Upper lobe of right lung (tissue), 1 donor: ENCODE measurements at places on chromosomes 12 and 14. TPM values are rescaled to one million over a fixed set of nuclear protein-coding genes. Genes with fewer than 3 reads are reported as not detected.
A peak's percentile ranks its signal among the peaks of the same experiment; 100 is the strongest.

The GPR84 gene
- total RNA-seq = 0.96 TPM

GRCh38 chr12:51434305-51434704 lies 9.7 kb downstream of the SLC4A8 start:
- no peak for DNase-seq

- DNase-seq = no peak
Observed at GRCh38 chr14:71432334-71433110, 499.7 kb upstream of the RGS6 start.

GRCh38 chr12:116172224-116172849 lies 105.2 kb downstream of the MED13L start:
- no peak for DNase-seq

DNA sequence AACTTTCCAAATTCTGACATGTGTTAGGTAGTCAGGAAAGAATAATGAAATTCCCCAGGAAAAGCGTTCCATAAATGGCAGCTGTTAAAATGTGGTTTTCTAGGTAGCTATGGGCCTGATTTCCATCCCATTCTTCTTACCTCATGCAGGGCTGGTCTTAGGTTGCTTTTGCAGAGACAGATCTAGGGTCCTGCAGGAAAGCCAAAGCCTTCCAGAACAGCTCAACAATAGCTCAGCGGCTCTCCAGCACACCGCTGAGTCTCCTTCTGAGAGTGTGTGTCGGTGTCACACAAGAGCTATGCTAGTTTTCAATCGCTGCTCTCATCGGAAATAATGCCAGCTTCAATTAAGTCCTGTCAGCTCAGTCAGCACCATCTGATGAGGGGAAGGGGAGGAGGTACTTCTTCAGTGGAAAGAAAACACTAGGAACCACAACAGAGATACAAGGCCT lies 106.7 kb downstream of the TMEM30B start:
- DNase-seq = no peak

DNA sequence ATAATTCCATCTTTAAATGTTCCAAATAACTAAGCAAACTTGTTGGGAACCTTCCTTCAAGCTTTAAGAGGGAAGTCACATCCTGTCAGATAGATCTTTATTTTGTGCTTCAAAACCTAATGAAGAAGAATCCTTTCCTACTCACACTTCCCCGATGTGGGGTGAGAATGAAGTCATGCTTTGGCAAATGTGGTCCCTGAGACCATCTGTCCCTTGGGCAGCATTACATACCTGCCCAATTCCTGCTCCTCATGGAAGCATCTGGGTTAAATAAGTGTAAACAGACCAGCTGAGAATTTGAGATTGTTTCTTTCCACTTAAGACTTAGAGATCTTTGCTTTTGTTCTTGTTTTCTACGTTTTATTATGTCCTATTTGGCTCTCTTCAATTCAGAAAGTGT lies 606.0 kb upstream of the TMEM132C start:
- no peak for DNase-seq

The PGF gene
- 4.7 TPM for total RNA-seq

DNA sequence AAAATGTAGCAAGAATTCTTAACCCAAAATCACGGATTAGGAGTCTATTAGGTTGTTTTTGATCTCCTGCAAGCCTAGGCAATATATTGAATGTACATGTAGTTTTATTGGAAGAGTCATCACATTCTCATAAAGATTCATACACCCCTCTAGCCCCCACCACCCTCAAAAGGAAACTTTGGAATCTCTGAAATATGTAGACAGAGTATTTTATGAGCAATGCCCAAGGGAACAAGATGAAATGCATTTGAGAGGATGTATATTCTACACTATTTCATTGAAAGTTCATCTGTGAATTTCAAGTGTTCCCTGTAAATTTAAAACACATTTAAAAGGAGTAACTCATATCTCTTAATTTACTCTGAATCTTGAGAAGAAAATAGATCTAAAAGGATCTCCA lies 103.7 kb downstream of the SYT1 start:
- DNase-seq = no peak

The FOXM1 gene
- 1.0 TPM for total RNA-seq

DNA sequence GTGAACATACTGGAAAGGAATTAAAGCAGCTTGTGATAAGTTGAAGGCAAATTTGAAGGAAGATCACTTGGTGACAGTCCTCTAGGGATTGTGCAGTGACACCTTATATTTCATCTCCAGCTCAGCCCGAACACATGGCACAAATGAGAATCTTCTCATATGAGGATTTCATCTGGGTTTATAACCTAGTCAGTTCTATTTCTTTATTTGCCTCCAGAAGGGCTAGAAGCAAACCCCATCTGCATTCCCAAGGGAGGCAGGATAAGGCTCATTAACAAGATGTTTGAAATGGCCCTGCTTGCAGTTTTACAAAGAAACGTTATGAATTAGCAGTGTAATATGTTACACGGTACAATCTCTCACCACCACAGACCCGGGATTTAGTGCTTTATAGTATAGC lies 90.7 kb upstream of the KRR1 start:
- no peak for DNase-seq

DNA sequence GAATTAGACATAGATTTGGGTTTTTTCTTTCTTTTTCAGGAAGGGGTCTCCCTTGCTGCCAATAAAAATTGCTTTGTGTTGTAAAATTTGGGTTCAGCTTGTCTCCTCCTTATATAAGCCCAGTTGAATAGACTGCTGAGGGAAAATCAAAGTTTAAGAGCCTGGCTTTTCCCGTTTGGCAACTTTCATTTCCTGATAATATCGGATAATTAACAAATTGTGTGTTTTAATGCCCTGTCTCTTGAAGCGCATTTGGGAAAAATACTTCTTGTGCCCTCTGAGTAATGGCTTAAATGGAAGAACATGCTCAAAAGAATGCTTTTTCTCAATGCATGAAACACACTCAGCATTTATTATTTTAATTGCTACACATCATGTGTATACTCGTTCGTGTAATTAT lies 198.0 kb upstream of the DCN start:
- DNase-seq = no peak

DNA sequence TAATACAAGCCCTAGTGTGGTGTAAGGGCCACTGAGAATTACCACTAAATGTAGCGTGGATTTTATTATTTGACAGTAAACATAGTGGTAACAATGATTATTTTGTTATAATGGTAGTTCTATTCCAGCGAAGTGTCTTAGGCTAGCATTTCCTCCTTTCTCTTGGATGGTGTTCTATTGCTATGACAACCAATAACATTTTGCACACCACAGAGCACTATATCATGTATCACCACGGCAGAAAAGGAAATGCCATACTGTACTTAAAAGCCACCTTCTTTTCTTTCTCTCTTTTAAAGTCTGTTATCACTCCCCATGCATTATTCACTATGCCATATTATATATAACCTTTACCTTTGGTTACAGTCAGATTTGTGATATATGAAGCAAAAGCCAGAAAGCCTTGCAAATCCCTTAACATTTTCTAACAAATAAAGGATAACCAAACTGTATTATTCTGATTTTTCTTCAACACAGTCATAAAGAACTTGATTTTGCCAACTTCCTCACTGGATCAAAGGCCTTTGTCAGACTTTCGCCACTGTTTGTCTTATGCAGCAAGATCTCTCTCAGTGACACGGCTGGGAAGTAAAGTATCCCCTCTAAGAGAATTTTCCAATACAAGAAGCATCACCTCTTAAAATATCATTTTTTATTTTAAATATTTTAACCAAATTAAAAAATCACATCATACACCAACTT lies 195.8 kb downstream of the FOXN3 start:
- no peak for DNase-seq

- DNase-seq = no peak
Observed at GRCh38 chr14:61898568-61898967, 136.3 kb downstream of the SNAPC1 start.

The CACNA1C gene
- 15.6 TPM for total RNA-seq

DNA sequence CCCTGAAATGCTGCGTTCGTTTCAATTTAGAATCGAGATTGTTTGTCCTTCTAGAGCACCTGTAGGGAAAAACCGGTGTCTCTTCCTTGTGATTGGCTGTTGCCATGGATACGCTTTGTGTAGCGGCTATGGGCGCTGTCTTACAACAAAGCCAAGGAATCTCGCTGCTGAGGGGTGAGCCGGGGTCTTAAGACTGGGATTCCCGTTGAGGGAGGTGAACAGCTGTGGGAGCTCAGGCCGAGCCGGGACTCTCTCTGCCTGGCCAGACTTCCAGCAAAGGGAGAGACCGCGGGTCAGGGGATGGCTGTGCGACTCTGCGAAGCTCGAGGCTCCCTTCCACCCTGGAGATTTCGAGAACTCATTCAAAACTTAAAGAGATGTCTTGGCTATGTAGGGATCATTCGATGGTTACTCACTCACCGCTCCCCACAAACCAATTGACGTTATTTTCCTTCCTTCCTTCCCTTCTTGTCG lies at the start of the genes LRRIQ1 and TSPAN19:
Gene LRRIQ1 (plus strand): TSS at position 118 of the 474 bp plus-strand sequence. CDS start 1,826 bp downstream, outside the sequence.
Gene TSPAN19 (minus strand): TSS at position 44 of the 474 bp plus-strand sequence. CDS start 6,331 bp downstream, outside the sequence.
- peak; percentile 67 for DNase-seq

GRCh38 chr12:241266-241665 lies 21.4 kb downstream of the SLC6A13 start:
- no peak for DNase-seq

GRCh38 chr12:108531929-108532848 lies 17.1 kb downstream of the FICD start:
- no peak for DNase-seq

The GALC gene
- 47.4 TPM for total RNA-seq

- DNase-seq = no peak
Observed at GRCh38 chr14:27727251-27727770, 1039.3 kb upstream of the FOXG1 start.

- no peak for DNase-seq
Observed at GRCh38 chr14:102957222-102957621, 34.8 kb downstream of the AMN start.

DNA sequence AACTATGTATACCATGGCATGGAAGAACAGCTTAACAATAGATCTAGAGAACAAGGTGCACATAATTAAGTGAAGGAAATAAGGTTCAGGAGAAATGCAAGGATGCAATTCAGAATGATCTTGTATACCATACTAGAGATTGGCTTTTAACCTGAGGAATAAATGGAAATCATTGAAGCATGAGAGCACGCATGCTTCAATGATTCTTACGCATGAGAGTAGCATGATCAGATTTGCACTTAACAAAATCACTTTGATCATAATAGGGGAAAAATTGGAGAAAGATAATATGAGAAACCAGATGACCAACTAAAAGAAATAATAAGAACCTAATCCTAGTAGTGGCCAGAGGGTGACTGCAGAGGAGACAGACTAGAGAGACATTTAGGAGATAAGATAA lies 133.3 kb upstream of the FSCB start:
- no peak for DNase-seq

DNA sequence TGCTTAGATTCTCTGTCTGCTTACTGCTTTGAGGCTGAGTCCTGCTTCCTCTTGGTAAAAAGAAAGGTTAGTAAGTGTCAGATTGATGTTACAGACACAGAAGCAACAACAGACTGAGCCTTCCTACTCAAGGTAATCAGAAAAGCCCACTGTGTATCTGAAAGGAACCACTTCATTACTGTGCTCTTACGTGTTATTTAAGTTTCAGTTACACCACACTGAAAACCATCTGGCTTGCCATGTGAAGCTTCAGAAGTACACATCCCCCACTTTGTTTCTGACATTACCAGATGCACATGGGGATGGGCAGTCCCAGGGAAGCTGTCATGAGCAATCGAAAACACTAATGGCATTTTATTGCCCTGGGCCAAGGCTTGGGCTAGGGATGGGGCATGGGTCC lies 1290.1 kb downstream of the AACS start:
- no peak for DNase-seq

DNA sequence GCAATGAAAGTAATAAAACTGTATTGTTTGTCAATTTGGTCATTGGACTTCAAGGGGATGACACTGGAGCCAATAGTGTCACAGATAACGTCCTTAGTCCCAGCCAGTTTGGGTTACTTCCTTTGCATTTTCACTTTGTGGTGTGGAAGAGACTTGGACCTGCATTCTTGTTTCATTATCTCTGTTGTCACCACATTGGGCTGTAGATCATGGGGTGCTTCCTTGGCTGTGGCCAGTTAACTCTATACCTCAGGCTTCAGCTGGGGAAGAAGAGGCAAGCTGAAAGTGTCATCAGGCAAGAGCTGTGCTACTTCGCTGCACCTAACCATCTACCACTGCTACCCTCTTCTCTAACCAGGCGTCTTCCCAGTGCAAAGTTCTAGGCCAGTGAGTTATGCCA lies 15.1 kb upstream of the CISTR start:
- no peak for DNase-seq

- no peak for DNase-seq
Observed at GRCh38 chr12:60689137-60689536, 1093.3 kb downstream of the SLC16A7 start.

DNA sequence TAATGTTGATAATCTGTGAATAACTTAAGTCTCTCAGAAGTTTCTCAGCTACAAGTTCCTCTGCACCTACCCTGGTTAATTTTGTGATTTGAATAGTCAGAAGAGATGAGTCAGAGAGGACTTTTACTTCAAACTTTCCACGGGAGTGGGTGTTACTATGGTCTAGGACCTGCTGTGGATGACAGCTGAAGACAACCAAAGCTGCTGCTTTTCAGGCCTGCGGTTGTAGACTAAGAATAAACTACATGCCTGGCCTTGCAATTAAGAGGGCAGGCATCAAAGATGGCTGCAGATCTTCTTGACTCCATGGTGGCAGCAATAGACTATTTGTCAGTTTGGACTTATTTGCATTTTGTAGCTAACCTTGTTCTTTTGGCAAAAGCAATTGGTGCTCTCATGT lies 227.1 kb upstream of the KRR1 start:
- no peak for DNase-seq

The PCBP2 gene
- 727 TPM for total RNA-seq

DNA sequence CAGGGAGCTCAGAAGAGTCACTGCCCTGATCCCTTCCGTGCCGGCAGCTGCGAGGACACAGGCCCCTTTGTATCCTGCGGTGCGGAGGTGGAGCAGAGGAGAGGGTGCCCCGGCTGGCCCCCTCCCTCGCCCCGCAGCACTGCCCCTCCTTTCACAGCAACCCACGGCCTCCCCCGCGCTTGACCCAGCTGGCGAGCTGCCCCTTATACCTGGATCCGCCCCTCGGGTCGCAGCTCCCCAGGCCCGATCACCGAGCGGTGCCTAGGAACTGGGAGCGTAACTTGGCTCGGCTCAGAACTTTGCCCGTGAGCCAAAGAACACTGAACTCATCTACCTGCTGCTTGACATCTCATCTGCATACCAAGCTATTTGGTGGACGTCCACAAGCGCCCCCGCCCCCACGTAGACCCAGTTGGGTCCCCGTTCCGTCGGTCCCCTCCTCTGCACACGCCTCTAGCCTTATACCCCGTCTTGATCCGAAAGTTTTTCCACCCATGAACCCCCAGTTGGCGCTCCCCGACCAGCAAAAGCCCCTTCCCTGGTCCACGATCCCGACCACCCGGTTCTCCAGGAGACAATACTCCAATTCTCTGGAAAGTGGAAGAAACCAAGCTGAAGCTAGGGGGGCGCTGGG lies 697 bp upstream of the DNAJC14 start:
- peak; percentile 84 for DNase-seq

The ITGA7 gene
- total RNA-seq = 14.7 TPM

The CRIP1 gene
- total RNA-seq = 96.2 TPM

- no peak for DNase-seq
Observed at GRCh38 chr14:20412411-20412810, 890 bp downstream of the TEP1 start.

GRCh38 chr12:113782873-113783272 lies 183.3 kb downstream of the RBM19 start:
- peak; percentile 27 for DNase-seq

The ATXN2 gene
- total RNA-seq = 66.6 TPM
